ENCODE measurements at places on chromosomes 12 and 14.

DNA sequence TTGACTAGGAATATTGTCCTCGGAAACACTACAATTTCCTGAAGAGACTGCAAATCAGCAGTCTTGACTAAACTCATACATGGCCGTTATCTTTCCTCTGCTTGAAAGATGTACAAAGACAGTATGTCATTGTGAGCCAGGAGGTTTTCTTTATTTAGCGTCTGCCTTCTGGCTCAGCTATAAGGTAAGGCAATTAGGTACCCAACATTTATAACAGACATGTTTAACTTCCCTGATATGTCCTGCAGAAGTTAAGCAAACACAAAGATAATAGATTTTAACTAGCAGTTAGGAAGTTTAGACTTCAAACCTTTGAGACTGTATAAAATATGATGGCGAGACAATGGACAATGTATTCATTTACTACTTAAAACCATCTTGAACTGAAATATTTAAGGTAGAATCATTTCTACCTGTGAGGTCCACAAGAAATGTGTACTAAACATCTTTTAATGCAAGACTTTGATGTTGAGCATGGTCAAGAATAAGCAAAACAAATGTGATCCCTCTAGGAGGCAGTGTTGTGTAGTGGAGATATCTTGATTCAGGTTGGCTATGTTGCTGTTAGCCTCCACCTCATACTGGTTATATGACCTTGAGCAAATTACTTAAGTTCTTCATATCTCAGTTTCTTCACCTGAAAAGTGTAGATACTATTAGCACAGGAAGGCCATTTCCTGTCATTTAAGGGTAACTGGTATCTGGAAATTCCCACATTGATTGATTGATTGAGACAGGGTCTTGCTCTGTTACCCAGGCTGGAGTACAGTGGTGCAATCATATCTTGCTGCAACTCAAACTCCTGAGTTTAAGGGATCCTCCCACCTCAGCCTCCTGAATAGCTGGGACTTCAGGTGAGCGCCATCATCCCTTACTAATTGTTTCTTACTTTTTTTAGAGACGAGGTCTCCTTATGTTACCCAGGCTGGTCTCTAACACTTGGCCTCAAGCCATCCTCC, 96.3 kb upstream of the EEA1 start:
- no peak for DNase-seq

GRCh38 chr12:122610911-122611310, 83.9 kb downstream of the KNTC1 start:
- DNase-seq = no peak

DNA sequence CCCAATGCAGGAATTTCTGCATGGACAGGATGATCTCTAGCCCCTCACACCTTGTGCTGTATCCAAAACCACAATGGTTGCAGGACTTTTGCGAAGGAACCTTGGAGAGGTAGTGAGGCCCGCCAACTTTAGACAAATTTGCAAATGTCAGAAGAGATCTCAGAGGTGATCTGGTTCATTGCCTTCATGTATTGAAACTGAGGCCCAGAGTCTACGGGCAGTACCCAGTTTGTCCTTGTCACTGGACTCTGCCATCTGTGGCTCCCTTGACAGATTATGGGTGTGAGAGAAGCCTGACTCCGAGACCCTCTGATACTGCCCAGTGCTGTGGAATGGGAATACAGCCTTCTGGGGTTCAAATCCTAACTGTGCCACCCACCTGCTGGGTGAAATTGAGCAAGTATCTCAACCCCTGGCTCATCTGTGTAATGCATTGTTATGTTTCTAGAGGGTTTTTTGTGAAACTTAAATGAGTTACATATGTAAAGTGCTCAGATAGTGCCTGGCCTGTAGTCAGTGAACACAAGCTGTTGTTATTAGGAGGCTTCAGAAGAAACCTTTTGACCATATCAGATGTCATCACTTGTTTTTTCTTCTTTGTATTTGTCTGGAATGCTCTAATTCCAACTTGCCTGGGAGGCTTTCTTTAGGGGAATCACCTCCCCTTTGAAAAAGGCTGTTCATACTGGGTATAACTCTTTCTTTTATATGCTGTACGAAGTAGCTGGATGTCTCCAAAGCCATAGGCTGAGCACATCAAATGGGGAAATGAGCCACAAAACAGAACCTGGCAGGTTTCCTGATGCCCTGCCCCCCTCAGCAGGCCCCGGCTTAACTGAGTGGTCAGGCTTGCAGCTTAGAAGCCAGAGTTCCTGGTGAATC, 71.4 kb upstream of the SRSF5 start:
- DNase-seq = no peak

GRCh38 chr14:94631536-94632304, 19.5 kb downstream of the SERPINA3 start:
- no peak for DNase-seq

- no peak for DNase-seq
These were observed 77.0 kb downstream of the STON2 start for GRCh38 chr14:81323093-81323492.

DNA sequence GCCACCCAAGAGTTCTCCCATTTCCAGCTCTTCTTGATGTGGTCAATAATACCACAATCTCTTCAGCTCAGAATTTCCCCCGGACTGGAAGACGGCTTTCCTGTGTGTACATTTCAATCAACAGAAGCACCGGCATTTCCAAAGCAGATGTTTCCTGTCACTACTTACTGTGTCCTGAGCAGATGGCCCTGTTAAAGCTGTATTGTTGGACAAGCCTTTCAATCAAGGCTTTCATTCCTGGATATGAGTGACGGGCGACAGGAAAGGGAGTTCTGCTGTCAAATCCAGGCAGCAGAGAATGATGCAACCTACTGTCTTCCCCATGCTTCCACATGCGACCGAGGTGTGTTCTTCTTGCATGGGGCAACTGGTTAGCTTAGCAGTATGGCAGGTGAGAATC, 76.4 kb upstream of the CCDC60 start:
- no peak for DNase-seq

DNA sequence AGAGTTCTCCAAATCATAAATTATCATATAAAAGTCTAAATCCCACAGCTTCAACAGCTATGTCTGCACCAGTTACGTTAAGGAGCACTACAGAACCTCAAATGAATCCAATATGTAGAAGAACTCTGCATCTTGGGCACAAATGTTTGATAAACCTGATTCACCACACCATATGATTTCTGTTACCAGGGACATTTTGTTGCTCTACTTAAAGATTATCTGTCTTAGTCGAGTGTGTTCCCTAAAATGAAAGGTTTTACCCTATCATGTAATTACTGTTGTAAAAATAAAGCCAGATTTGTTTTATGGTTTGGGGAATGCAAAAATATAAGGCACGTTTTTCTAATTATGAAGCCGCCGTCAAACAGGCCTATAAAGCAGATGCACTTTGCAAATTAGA, 363.1 kb downstream of the EGLN3 start:
- DNase-seq = no peak

GRCh38 chr12:76424941-76425340, 76.7 kb upstream of the BBS10 start:
- no peak for DNase-seq

- DNase-seq = no peak
These were observed 198.4 kb upstream of the ATXN7L3B start for GRCh38 chr12:74339211-74339610.

DNA sequence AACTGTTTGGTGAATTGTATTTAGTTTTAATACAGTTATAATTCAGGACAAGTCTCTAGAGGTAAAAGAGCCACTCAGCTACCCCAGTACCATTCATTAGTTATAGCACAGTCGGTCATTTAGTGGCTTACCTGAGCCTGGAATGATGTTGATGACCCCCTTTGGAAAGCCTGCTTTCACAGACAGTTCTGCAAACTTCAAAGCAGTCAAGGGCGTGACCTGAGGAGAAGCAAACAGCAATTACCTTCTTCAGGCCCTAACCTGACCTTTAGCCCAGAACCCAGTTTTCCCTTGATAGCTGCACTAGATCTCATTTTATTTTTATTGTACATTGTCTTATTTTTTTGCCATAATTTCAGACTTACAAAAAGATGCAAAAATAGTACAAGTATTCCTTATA, 43.8 kb downstream of the ALDH1L2 start:
- DNase-seq = no peak

- no peak for DNase-seq
These were observed 37.2 kb downstream of the TNFAIP2 start for GRCh38 chr14:103160321-103161053.
